ENCODE measurements at places on chromosomes 16 and 17. TPM values are rescaled to one million over a fixed set of nuclear protein-coding genes. Genes with fewer than 3 reads are reported as not detected.

Gene CHST6
- total RNA-seq = 0.60 TPM

DNA sequence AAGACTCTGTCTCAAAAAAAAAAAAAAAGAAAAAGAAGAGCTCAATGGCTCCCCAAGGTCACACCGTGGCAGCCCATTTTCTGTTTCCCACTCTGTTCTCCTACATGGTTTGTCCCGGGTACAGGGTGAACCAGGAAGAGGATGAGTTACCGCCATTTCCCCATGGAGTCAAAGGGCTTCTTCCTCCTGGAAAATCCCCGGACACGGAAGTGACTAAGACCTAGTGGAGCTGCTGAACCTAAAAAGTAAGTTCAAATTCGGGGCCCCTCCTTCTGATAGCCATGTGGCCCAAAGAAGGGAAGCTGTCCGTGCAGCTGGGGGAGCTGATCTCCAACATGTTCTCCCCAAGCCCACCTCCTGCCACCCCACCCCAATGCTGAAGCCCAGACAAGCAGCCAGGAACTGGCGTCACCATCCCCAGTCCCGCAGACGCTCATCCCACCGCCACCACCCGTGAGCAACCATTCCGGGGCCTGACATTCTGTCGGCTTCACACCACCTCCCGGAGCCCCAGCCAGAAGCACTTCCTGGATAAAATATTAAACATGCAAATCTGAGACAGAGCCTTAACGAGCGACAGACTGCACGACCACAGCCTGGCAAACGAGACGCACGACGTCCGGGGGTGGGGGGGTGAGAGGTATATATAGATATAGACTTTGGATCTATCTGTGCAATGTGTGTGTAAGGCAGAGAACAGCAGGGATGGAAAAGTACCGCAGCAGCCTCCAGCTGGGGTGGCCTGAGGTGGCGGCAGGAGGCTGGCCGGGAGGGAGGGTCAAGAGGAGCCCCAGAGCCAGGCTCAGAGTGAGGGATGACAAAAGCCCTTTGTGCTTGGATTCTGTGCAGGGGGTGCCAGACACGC lies 17.6 kb downstream of the EPOP start:
- DNase-seq = no peak

DNA sequence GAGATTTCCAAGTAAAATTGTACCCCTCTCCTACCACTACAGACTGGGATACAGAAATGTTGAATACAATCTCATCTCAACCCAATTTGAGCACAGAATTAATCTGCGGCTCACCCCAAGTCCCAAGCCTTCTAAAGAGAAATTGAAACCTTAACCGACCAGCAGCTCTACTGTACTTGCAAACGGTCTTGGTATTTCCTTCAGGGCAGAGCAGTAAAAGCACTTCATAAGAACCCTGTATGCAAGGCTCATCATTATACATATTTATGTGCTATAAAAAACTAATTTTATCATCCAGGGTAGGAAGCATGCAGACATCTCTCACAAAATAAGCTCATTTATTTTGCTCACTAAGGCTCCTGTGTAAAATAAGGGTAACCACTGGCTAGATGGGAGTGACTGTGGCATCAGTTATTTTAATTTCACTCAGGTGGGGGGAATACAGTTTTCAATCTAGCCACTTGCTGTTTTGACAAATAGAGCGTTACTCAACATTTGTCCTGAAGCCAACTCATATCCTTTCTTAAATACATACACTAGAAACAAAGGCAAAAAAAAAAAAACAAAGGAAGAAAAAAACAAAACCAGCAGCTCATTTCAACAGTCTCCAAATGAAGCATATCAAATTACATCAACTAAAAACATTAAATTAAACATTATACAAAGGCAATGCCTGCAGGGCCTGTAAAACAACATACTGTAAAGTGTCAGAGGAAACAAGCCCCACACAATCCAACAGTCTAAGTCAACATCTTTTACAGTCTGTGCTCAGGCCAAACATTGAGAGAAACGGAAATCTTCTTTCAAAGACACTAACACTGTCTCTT lies 65.0 kb downstream of the PARN start:
- peak; percentile 87 for DNase-seq

GRCh38 chr16:69166221-69166833 lies 20.6 kb upstream of the SNTB2 start:
- DNase-seq = peak; percentile 49

- DNase-seq = no peak
Observed at GRCh38 chr17:83127431-83128160, 48.2 kb downstream of the METRNL start.

DNA sequence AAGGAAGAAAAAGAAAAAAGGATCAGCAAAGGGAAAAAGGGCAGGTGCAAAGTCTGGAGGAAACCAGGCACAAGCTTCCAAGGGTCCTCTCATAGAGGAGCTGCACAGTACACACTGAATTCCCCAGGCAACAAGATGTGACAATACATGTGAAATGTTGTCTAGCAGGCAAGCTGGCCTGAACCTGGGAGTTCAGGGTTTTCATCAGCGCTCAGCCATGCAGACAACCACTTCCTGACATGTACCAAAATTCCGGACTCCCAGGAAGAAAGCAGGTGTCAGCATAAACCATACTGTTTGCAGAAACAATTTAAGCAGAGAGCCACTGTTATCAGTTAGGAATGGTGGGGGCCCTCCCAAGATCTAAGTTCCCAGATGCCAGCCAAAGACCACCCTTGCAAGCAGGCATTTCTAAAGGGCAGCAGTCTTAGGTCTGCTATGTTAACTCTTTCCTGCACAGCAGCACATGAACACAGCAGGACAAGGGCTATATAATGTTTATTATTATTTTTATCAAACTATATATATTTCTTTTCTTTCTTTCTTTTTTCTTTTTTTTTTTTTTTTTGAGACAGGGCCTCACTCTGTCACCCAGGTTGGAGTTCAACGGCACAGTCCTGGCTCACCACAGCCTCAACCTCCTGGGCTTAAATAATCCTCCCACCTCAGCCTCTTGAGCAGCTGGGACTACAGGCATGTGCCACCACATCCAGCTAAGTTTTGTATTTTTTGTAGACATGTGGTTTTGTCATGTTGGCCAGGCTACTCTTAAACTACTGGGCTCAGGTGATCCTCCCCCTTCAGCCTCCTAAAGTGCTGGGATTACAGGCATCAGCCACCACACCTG lies 10.1 kb downstream of the TK2 start:
- DNase-seq = no peak

Measured in endothelial cell of umbilical vein (primary cell).